GM04503 (cell line): ENCODE measurements at places on chromosomes 12 and 14.

GRCh38 chr12:98796745-98797144, 151.7 kb downstream of the APAF1 start:
- DNase-seq: no peak

DNA sequence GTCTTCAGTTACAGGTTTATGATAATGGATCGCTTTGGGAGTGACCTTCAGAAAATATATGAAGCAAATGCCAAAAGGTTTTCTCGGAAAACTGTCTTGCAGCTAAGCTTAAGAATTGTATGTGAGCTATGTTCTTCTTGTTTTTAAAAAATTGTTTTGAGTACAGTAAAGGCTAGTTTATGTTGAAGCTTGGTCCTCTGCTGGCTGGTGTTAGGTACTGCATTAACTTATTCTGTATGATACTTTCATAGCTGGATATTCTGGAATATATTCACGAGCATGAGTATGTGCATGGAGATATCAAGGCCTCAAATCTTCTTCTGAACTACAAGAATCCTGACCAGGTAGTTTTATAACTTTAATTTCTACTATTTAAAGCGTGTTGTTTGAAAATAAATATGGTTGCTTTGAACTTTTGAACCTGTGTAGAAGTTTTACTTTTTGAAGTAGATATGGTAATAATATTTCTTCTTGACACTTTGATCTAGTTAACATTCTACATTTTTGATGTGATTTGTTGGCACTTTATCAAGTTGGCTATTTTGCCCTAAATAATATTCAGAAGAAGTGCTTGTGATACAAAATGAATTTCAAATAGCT, 55.7 kb downstream of the VRK1 start:
- peak; percentile 15 for DNase-seq

GRCh38 chr12:84624601-84625000, 288.0 kb downstream of the SLC6A15 start:
- DNase-seq: no peak

DNA sequence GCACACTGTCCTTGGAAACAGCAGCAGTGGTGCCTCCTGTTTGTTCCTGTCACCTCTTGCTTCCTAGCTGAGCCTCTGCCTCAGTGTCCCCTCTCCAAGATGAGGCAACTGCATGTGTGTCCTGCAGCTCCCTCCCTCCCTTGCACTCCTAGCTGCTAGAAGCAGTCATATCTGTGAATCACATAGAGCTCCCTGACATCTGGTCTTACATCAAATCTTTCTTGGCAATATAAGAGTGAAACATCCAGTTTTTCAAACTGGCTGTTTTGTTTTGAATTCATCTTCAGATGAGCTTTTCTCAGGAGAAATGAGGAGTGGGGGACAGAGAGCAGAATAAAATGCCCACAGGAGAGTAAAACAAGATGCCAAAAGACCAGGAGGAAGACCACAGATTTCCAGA, 103.7 kb downstream of the VCPKMT start:
- DNase-seq: no peak
